Fibroblast of skin of left biceps (primary cell): ENCODE measurements at places on chromosomes 5 and 9.

DNA sequence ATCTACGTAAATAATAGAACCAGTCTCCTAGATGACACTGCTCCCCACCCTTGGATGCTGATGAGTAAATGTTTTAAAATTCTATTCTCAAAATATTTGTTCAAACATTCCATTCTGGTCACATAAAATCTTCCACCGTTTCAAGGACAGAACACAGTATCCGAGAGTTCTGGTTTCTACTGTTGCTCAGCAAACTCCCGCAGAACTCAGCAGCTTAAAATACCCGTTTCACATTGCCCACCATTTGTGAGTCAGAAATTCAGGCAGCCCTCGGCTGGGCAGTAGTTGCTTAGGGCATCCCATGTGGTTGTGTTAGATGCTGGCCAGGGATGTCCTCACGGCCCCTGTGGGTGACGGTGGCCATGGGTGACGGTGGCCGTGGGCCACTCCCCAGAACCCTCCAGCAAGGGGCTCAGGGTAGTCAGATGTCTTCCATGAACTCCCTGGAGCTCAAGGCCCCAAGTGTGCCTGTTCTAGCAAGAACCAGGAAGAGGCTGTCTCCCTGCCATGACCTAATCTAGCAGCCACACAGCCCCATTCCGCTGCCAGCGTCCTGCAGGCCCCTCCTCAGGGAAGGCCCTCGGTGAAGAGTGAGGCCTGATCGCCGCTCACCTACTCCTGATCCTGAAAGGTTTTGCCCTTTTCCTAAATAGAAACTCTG lies 17.4 kb downstream of the MGAT1 start:
- no peak for DNase-seq

DNA sequence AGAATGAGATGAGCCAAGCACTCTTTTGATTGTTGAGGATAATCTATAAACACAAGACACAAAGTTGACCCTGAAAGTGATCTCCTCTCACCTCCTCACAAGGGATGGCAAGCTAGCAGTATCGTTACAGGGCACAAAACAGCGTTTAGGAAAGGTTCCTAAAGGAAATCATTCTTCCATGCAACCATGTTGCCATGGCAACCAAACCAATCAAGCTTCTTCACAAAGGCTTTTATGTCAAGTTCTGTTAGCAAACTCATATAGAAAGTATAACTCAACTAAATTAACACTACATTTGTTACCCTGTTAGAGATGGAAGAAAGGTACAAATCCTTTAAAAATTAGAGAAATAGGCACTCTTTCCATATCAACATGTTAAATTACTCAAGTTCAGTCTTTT lies 1016.8 kb upstream of the DMAC1 start:
- DNase-seq = no peak

- no peak for DNase-seq
Measured at GRCh38 chr9:128920381-128921058, at the start of gene PHYHD1. TSS of gene PHYHD1 (plus strand) at chr9:128920982. CDS start at chr9:128922324, 1,342 bp downstream.

GRCh38 chr5:79032782-79033181 lies 36.7 kb downstream of the DMGDH start:
- no peak for DNase-seq

- DNase-seq = no peak
Measured at GRCh38 chr9:106689089-106689488, 173.9 kb upstream of the ZNF462 start.

DNA sequence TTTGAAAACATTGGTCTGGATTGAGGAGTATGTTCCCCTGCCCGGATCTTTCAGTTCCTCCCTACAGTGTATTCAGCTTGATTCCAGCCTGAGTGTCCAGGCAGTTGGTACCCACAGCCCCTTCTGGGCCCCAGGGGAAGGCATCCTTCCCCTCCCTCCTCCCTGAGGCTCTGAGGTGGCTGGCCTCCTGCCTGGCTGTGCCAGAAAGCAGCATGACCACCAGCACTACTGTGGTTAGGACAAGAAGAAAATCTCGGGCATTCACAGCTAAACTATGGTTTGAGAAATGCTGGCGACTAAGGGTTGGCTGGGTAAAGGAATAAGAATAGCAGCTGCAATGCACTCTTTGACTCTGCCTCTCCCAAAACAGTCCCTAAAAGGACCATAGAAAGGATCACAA lies 84.6 kb upstream of the LIFR start:
- no peak for DNase-seq

GRCh38 chr9:89601306-89601705 lies 3.5 kb upstream of the GADD45G start:
- no peak for DNase-seq

- DNase-seq = no peak
Measured at GRCh38 chr5:31593665-31594064, 45.3 kb upstream of the PDZD2 start.

DNA sequence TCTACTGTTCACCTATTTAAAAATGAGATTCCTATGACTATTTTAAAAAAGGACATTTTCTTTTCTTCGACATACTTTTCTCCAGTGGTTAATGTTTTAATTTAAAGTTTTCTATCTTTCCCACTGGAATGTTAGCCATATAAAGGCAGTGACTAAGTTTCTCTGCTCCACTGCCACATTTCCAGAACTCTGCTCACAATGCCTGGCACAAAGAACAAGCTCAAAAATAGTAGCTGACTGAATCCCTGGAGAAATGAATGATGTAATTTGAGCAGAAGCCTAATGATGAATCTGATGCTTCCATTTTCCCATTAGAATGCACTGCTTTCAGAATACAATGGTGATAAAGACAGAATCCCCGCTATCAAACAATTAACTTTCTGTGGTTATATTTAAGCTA lies 817.8 kb downstream of the MTRR start:
- peak; percentile 49 for DNase-seq

GRCh38 chr9:75601280-75601679 lies 289.2 kb upstream of the PCSK5 start:
- no peak for DNase-seq

GRCh38 chr5:41524174-41524573 lies 13.8 kb upstream of the PLCXD3 start:
- no peak for DNase-seq

DNA sequence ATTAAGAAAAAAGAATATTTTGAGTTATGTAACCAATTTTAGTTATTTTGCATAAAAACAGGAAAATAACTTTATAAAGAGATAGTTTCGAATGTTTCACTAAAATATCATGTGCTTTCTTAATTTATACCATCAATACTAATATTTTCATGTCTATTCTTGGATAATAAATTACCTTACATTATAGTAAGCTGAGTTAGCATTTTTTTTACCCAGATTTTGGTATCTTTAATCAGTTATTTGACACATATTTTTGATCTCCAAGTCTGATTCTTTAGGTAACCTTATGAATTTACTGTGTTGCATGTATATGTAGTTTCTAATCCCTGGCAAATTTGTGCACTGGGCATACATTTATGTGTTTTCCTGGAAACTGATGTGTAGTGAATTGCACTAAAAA lies 138.0 kb downstream of the KDM4C start:
- DNase-seq = no peak

- DNase-seq = no peak
Measured at GRCh38 chr9:120927269-120928014, 846 bp upstream of the TRAF1 start.

GRCh38 chr9:32940740-32941139 lies 60.7 kb downstream of the APTX start:
- DNase-seq = no peak

- DNase-seq = no peak
Measured at GRCh38 chr9:133948561-133949485, 43.3 kb downstream of the VAV2 start.

- DNase-seq = peak; percentile 100
Measured at GRCh38 chr5:138575194-138576015, at the start of gene HSPA9. TSS of gene HSPA9 (minus strand) at chr5:138575401. CDS start at chr5:138575318, 83 bp downstream.

- DNase-seq = no peak
Measured at GRCh38 chr9:121812159-121812735, 160.8 kb downstream of the DAB2IP start.

DNA sequence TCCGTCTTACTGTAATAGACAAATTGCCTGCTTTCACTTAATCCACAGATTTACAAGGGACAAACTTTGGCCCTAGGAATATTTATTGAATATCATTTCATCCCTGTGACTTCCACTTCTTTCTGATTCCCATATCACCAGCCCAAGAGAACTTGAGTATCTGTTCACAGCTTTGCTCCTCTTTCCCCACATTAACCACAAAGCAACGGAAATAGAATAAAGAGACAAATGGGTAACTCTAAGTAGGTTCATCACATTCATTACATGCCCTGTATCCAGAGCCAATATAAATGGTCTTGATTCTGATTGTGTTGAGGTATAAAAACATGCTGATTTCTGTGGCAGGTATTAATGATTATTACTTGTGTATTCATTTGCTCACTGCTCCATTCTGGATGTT lies 41.9 kb downstream of the TMEM252 start:
- no peak for DNase-seq

DNA sequence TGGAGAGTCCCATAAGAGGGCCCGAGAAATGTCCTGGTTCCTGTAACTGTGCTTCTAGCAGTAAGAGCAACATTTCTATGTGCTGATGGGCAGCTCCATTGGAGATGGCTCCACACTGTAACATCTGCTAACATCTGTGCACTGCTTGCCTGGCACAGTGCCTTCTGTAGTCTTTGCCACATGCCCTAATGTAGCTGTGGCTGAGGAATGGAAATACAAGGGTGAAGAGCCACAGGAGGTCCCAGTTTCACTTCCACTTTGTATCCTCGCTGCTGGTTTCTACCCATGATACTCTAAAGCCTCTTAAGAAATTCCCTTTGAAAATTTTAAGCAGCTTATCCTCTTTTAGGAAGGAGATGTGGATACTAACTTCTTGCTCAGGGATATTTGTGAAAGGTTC lies 97.4 kb downstream of the HOMER1 start:
- no peak for DNase-seq

DNA sequence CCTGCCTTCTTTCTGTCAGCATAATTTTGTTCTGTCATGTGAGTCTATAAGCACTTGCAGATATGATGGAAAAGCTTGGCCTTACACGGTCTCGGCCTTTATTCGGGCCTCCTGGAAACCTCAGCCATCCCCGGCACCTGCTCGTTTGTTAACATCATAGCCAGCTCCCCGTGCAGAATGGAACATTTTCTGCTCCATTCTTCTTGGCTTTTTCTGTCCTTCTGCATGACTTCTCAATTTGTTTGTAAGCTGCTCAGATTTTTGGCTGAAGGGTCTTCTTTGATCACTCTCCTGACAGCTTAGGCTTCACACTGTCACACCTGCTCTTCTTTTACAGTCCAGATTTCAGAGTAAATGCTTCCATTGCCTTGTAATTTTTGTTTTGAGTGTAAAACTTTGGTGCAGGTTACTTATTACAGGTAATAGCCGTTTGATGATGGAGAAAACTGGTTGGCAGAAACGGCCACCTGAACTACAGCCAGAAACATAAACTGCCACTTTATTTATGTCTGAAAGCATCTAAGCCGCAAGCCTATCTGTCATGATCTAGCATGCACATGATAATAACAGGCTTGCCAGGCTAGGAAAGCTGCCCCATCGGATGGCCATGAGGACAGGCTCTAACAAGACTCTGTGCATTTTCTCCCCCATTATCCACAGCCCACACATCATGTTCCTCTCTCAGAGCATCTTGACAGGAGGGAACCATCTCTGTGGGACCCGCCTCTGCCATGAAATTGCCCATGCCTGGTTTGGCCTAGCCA lies 197.0 kb downstream of the AOPEP start:
- DNase-seq = no peak

- DNase-seq = no peak
Measured at GRCh38 chr5:50867140-50867539, 200.7 kb downstream of the PARP8 start.

DNA sequence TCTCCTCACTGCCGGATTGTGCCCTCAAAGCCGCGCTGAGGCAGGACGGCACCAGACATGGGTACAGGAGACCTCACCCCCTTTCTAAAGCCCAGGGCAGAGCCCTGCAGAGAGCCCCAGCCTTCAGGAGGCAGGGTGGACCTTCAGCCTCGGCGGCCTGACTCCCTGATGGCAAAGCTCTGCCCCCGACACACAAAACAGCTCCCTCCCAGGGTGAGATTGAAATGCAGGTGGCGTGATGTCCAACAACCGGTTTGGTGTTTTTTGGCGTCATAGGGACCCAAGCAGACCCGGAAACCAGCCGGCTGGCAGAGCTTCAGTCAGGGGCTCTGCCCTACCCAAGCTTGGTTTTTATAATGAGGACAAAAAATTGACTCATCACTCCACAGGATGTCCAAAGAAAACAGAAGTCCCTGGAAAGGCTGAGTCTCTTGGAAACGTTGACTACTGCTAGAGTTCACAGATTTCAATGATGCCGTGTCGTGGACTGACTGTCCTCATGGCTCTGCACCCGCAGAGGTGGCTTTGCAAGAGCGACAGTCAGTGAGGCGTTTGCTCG lies 275.2 kb upstream of the IRX1 start:
- no peak for DNase-seq

- DNase-seq = no peak
Measured at GRCh38 chr9:122816163-122816867, 12.1 kb downstream of the PDCL start.

DNA sequence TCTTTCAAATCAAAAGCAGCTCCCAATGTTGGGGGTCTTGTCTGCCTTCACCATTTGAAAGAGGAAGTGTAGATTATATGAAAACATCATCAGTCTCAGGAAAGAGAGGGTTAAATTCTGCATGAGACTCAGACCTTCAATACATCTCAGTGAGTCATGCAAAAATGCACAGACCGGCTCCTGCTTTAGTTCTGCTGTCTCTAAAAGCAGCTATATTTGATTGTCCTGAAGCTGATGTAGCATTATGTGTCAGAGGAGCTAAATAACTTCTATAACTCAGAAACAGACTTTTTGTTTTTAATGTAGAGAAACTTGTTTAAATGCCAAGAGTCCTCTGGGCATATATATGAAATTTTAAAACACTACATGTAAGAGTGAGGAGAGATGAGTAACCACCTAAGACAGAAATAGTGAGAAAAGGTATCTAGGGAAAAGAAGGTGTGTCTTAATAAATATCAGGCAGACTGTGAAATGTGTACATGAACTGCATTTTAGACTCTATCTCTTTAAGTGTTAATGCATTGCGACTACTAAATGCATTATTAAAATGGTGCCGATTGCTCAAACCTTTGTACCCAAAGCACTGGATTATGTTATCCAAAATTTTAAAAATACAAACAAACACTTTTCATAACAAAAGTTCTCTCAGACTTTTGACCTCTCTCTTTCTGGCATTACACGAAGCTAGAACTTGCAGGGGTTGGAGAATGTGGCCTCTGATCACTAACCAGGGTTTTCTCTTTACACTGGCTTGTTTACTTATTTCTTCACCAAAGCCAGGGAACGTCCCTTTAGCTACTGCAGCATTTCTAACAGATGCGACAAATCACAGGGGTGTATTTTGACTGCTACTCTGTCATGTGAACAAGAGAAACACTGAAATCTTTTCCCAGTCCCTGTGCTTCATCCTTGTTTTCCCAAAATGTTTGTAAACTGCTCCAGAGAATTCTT lies 302.3 kb downstream of the ARL15 start:
- no peak for DNase-seq

- no peak for DNase-seq
Measured at GRCh38 chr5:180284149-180284548, 7.7 kb downstream of the MAPK9 start.

DNA sequence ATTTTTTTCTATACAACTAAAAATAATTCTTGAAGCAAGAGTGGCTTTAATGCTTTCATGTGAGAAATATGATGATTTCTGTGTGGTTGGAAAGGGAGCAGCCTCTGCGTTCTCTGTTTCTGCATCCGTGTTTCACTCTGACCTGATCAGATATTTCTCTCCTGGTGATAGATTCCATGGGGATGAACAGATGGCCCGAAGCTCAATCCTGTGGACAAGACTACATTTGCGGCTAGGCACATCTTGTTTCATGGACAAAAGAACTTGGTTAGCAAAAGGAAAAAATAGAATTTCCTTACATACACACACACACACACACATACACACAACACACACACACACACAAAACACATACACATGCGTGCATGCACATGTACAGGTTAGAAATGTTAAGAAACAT lies 218.2 kb upstream of the ADAMTS16 start:
- no peak for DNase-seq
